Pancreas (tissue), 10 donors: ENCODE measurements at places on chromosomes 2 and 18. TPM values are rescaled to one million over a fixed set of nuclear protein-coding genes. Genes with fewer than 3 reads are reported as not detected.
A peak's percentile ranks its signal among the peaks of the same experiment; 100 is the strongest.

- DNase-seq, result peak; percentile 11
Measured at GRCh38 chr2:234500394-234501006, 3.6 kb upstream of the ARL4C start.

DNA sequence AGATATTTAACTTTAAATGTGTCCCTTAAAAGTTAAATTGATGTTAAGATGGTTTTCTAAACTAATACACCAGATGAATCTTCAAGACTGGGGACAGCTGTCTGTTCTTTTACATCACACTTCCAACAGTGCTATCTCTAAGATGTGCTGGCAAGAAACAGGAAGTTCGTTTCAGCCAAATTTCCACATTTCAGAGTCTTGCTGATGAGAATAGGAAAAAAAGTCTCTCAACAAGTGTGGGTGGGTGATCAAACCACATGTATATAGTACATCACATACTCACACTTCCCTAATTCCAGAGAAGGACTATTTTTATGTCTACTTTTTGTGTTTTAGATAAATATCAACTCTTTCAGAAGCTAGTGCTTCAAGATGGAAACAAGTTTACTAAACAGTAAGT is 1712.8 kb upstream of the TMEFF2 start:
- DNase-seq, result no peak

DNA sequence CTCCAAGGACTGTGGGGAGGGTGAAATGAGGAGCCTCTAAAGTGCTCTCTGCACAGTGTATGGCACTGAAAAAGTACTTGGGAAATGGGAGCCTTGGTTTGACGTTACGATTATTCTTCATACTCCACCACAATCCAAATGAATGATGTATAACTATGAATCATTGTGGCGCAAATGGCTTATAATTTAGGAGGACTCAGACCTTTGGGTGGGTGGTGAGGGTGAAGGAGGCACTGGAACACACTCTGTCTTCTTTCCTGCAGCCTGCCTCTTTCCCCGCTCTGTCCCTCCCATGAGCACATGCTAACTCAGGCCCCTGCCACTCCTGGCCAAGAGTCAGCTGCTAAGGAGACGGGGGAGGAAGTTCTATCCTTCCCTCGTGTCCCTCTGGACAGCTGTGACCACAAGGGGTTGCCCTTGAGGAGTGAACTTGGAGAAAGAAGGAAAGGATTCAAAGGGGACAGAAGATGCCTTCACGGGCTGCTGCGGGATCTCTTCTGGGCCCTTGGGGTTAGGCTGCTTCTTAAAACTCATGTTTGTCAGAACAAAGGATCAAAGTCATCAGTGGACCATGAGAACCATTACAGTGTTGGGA is 36.5 kb downstream of the POLR1A start:
- no peak for DNase-seq

GRCh38 chr2:69453475-69454129 is 16.4 kb upstream of the NFU1 start:
- no peak for DNase-seq

DNA sequence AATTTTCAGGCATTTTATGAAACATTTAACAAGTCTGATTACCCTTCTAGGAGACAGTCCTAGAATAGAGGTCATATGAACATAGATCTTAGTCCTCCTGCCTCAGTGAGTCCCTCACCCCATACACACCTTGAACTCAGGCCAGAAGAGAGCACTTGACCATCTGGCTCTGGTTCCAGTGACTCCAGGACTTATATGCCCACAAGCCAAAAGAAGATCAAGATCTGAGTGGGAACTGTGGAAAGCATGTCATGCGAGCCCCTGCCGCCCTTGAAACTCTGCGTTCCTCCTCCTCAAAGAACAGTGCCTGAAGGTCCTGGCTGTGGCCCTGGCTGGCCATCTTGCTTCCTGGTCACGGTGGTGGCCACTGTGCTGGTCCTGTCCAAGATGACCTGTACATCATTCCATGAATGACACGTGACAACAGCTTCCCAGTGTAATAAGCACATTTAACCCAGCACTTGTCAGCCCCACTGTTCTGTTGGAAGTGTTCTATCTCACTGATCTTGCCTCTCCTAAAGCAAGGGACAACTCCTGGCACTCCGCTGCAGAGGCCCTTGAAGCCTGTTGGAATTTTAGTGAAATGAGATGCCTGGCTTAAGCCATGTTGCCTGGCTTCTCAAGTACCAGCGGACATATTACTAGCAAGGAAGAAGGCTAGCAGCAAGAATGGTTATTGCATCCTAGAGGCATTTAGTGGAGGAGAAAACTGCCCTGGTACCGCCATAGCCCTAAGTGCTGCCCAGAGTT is 17.6 kb downstream of the TTC32 start:
- DNase-seq, result no peak

DNA sequence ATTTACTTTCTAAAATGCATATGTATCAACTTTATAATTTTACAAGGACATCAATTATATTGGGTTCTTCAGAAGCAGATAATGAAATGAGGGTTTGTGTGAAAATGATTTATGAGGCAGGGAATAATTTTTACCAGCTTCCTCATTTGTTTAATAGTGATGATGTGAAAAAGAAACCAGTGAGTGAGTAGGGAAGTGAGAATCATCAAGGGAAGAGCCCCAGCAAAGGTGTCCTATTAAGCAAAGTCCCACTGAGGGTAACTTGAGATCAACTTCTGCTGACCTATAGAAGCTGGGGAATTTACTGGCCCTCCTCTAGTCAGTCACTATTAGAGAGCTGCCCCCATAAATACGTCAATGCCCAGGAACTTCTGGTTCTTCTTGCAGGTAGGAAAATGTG is 266.8 kb upstream of the LYPD1 start:
- no peak for DNase-seq

GRCh38 chr2:217270485-217271121 is 410.7 kb upstream of the TNP1 start:
- no peak for DNase-seq

DNA sequence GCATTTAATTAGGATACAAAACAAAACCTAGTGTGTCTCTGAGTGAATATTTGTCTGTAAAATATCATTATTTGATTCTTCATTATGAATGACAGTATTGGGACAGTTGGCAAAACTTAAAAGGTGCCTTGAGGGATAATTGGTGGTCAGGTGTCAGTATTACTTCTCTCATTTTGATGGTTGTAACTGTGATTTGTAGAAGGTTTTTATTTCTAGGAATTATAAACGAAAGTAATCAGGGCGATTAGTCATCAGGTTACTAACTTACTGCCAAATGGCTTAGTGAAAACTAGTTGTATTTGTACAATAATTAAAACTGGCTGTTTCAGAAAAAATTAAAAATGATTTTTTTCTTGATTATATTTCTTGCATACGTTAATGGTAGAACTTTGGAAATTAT is 117.6 kb downstream of the BIRC6 start:
- no peak for DNase-seq

DNA sequence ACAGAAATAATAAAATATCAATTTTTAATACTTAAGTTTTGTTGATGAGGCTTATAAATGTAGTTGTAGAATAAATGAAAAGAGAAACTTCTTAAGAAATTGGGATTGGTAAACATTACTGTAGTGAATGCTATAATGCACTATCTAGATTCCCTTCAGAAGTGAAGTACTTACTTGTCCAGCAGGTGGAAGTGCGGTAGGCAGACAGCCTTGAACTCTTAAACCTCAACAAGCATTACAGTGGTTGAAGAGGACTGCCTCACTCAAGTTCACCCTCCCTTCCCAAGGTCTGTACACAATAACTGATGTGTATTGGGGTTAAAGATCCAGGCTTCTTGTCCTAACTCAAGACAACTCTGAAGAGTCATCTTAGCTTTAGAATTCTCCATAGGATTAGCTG is 931.0 kb upstream of the LRRTM1 start:
- DNase-seq, result no peak

- no peak for DNase-seq
Measured at GRCh38 chr2:29528891-29529520, 392.4 kb downstream of the ALK start.

DNA sequence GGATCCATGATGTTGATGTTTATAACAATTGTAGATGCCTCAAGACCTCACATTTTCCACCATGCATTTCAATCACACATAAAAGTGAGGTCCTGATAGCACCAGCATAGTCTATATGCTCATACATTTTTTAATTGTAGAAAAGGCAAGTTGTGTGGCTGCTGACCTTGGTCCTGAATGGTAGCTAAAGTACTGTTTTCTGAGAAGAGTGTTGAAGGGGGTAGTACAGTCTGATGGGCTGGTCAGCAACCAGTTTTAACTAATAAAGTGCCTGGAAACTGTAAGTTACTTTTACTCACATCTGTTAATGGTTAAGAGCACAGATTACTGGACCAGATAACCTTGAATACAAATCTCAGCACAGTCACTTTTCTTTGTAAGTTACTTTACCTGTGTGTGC is 15.9 kb downstream of the ZNF638 start:
- no peak for DNase-seq

DNA sequence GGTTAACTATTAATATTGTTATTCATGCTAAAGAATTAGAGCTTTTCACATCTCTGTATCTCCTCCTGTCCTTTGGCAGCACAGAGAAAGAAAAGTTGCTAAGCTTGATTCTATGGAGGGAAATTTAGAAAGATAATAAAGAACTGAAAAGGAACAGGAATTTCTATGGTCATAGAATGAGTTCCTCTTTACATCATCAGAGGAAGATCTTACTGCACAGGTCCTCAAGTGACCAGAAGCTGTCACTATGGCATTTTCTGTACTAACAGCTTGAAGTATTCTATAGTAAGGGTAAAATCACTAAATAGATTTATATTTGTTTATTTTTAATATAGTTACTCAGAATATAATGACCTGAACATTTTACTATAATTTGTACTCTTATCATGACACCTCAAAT is 6.0 kb upstream of the PRKD3 start:
- no peak for DNase-seq

DNA sequence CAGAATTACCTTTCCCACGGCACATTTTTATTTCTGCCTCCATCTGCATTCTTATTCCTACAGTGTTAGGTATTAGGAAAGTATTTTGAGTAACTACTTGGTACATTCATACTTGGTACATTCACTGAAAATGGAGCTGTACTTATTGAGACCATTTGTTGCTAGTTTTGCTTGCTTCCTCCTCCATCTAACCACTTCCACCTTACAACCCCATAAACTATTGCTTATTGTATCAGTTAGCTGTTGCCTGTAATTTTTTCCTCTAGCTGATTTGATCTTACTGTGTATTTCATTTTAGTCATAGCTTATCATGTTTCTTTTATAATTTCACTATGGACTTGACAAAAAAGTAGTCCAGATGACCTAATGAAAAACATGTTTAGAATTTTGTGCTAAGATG is 50.7 kb downstream of the AFTPH start:
- DNase-seq, result no peak

GRCh38 chr2:236672606-236673005 is 103.0 kb downstream of the ACKR3 start:
- no peak for DNase-seq

Gene FOXD4L1
- not detected for total RNA-seq

DNA sequence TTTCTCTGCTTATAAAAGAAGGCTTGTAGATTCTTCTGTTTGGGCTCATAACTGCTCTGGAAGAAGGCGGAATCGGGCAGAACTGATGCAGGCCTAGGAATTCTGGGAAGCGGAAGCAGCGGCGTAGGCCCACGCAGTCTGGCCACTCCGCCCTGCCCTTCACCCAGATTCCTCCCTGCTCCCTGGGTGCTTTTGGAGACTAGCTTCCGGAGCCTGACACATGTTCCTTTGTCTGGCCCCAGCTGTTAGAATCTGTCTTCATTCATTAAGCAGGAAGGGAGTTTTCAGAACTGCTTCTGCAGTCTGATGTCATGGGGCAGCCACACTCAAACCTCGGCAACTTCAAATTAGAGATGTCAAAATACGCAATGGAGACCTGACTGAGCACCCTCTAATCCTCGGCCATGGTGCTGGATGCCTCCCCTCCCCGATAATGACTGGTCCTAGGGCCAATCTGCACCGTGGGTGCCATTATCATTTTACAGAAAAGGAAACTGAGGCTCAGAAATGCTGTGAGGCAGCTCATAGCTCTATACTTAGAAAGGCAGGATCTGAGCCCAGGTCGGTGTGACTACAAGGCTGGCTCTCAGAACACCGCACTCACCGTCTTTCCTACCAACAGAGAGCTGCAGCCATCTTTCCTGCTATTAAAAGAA is 275.7 kb downstream of the MYCN start:
- no peak for DNase-seq

DNA sequence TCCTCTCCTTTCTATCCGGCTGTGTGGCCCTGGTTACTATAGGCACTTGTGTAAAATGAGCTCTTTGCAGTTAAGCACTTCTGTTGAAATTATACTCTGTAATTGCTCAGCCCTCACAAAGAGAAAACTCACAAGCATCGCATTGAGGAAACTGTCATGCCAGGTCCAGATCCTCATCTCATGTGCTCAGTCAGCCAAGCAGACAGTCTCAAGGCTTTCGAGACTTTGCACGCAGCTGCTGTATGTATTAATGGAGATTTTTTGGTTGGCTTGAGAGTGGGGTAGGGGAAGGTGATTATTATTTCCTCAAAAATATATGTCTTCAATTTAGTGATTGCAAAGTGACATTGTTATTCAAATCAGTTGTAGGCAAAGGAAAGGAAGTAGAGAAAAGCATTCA is 33.0 kb upstream of the PHLPP1 start:
- DNase-seq, result no peak

DNA sequence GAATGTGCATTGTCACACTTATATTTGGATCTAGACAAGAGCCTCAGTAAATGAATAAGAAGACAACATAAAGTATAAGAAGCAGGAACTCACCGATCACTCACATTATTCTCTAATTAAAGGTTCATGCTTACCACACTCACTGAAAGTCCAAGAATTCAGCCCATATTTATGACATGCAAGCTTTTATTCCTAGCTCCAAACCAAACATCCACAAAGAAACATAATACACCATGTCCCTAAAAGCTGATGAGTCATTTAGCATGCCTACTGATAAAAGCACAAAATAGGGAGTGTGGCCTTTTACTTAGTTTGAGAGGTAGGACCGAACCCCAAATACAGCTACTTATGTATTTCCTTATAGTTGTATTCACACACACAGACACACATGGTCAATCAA is 1094.6 kb upstream of the CDH2 start:
- no peak for DNase-seq

DNA sequence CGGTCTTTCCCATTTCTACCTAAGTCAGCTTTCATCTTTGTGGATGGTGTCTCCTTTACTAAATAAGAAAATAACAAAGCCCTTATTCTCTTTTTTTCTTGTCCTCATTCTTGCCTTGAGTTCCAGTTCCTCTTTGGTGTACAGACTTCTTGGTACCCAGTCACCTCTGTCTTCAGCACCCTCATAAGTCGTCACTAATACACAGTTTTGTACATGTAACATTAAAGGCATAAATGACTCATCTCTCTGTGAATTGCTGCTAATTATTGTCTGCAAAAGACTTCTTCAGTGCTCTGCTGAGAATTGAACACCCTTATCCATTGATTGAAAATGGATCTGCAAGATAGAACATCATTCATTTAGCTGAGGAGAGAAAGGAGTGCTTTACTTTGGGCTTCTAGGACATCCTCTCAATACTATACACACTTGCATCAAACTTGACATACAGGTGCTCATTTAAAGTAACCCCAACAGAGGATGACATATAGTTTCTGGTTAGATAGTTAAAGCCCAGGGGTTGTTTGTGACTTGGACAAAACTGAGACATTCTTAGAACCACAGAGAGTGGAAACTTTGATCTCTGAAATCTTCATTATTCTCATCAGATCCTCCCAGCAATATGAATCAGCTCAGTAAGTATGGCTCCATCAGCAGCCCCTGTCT is 97.0 kb downstream of the XRCC5 start:
- DNase-seq, result no peak
